AG04449 (cell line): ENCODE measurements at places on chromosomes 2 and 18.
A peak's percentile ranks its signal among the peaks of the same experiment; 100 is the strongest.

DNA sequence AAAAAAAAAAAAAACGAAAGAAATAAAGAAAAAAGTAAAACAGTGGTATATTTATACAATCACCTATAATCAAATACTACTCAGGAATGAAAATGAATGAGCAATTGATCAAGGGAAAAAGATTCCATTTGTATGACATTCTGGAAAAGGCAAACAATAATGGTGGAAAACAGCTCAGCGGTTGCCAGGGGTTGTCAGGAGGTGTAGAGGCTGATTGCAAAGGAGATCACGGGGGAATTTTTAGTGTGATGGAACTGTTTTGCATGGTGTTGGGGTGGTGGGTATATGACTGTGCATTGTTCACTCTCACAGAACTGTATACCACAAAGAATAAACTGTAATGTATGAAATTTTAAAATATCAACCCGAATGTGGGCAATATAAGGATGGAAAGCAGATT is 45.5 kb upstream of the INPP4A start:
- DNase-seq: no peak

DNA sequence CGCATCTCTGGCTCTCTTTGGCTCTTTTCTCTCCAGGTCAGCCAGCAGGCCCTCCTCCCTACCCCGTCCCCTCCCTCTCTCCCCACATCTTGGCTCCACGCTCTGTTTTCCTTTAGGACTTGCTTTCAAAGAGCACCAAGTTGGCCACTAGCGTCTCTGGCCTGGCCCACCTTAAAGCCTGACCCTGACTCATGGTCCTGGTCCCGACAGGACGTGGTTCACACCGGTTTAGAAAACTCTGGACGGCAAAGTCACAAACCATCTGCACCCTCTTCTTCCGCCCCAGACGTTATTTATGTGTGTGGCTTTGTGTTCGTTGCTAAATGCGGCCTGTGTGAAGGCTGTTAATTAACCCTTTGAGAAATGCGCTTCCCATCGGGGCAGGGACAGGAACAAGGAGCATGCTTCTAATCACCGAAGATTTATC is 169.0 kb upstream of the HAAO start:
- DNase-seq: no peak

- DNase-seq: no peak
Measured at GRCh38 chr2:240596080-240596460, 9.5 kb downstream of the CAPN10 start.

DNA sequence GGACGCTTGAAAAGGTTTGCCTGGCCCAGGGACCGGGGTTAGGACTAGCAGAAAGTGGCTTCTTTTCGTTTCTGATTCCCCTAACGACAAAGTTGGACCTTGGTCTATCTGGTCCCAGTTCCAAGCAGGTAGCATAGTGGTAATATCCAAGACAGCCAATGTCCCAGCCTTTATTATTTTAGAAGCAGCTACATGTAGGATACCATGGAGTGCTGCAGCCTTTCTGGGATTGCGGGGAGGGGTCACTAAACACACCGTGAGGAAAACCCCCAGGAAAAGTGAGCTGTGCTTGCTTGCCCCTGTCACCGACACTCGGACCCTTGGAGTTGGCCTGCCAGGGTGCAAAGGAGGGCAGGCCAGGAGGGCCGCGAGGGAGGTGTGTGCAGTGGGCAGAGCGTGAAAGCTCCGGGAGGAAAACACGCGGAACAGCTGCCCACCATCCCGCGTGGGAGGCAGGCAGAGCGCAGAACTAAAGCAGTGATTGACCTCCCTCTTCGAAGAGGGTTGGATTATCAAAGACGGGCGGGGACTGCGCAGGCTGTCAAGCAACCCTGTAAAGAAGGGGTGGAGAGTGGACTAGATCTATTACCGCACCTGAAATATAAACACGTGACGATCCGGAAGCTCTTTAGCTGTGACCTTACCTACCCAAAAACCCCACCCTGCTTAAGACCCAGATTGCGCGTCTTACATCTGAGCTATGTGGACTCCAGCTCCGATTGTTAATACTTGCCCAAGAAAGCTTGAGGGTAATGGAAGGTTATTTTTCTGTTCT is 624 bp upstream of the MAP4K3 start:
- no peak for DNase-seq

DNA sequence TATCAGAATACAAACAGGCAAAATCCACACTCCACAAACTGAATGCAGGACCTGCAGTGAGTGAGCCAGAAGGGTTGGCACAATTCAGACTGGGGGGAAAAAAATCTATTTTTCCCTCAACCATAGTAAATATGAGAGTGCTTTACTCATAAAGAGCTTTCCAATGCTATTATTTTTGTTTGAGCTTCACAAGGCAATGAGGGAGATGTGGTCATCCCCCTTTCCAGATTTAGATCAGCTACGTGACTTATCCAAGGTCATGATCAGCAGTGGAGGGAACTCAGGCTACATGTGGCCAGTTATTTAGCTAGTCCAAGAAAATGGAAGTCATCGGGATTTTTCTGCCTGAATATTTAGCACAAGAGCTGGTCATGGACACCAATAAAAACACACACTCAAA is 120.4 kb upstream of the KLF7 start:
- no peak for DNase-seq

DNA sequence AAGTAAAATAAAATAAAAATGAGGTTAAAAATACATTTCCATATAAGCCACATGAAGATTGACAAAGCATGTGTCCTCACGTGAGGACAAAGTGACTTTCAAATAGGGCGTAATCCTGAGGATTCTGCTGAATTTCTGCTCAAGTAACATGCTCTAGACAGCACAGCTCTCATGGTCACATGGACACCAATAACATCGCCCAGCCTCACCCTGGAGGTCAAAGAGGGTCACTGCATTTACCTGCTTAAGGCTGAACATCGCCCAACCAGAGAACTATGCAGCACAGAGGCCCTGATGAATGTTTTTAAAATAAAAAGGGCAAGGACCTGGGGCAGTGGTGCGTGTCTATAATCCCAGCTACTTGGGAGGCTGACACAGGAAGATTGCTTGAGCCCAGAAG is 30.2 kb downstream of the TGFBRAP1 start:
- DNase-seq: no peak

GRCh38 chr18:23634692-23635091 is 28.0 kb downstream of the ANKRD29 start:
- DNase-seq: no peak

DNA sequence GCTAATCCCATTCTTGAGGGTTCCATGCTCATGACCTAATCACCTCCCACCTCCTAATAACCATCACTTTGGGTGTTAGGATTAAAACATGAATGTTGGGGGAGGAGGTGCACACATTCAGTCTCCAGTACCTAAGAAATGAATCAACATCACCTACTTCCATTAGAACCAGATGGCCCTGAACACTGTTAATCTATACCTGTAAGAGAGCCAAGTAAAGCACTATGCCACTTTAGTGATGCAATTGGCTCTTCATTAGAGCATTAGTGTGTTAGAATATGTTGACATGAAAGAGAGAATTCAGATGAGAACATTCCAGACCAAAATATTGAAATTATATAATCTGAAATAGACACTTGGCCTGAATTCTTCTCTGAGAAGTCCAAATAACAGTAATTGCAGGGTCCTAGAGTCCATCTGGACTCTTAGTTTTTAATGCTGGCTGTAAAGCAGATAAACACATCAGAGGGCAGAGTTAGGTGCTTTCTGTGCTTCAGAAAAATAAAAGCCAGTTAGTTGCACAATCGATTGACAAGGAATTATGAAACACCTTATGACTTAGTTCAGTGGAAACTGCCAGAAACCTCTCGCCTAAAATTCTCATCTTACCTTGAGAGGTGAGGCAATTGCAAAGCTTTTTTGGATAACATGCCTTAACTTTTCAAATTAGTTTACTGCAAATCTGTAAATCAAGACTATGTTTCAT is 923.7 kb downstream of the SLC4A3 start:
- no peak for DNase-seq

- no peak for DNase-seq
Measured at GRCh38 chr2:218809515-218809914, 22.1 kb downstream of the PRKAG3 start.

- DNase-seq: peak; percentile 62
Measured at GRCh38 chr2:240624950-240625621, at the start of gene GPR35. GPR35 (plus strand) TSS chr2:240625480; CDS start chr2:240629953, 4,473 bp downstream.

DNA sequence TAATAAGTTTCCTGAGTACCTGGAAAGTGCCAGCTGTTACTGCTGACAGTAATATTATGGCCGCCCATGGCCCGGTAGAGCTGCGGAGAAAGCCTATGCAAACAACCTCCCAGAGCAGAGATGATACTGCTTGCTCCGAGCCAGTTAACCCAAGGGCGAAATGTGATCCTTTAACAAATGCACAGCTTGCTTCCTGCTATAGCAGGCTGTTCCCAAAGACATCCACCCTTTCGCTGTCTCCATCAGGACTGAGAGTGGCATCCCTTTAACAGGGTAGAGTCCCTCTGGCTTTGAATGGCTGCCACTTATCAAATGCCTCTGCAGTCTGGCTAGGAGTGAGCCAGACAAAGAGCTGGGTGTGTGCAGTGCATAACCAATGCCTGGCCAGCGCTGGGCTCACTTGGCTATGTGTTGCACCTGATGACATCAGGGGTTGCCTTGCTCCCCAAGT is 69.7 kb upstream of the DAPL1 start:
- DNase-seq: no peak

GRCh38 chr2:194495046-194495445 is 1162.0 kb upstream of the SLC39A10 start:
- no peak for DNase-seq

DNA sequence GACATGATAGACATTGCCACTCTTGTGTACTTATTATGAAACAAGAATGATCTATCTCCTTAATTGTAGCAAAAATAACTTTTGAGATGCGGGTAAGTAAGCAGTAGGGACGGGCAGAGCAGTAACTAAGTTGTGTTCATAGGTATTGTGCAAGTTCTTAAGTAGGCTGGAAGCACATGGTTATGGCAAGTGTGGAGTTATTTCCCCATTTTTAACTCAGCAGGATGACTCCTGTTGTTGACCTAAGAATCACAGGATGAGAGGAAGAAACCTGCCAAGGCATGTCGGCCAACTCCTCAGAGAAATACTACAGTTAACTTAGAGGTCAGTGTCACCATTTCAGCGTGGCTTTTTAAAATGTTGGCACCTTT is 51.1 kb upstream of the FN1 start:
- no peak for DNase-seq

GRCh38 chr2:38549851-38550250 is 52.9 kb downstream of the HNRNPLL start:
- DNase-seq: no peak

DNA sequence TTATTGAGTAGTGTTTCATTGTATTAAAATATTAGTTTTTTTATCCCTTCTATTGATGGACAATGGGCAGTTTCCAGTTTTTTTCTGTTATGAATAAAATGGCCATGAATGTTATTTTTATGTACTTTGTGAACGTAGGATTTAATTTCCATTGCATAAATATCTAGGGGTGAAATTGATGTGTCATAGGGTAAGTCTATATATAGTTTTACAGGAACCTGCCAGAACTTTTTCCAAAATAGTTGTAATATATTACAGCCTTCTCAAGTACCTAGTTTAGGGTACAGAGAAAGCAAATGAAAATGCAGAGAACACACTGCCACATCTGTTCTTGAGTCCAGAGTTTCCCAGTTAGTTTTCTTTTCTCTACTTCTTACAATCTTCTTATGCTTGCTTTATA is 378.6 kb downstream of the MEIS1 start:
- no peak for DNase-seq

- no peak for DNase-seq
Measured at GRCh38 chr18:77056344-77057005, 76.1 kb downstream of the MBP start.

- no peak for DNase-seq
Measured at GRCh38 chr2:209579230-209579749, 155.4 kb downstream of the MAP2 start.

DNA sequence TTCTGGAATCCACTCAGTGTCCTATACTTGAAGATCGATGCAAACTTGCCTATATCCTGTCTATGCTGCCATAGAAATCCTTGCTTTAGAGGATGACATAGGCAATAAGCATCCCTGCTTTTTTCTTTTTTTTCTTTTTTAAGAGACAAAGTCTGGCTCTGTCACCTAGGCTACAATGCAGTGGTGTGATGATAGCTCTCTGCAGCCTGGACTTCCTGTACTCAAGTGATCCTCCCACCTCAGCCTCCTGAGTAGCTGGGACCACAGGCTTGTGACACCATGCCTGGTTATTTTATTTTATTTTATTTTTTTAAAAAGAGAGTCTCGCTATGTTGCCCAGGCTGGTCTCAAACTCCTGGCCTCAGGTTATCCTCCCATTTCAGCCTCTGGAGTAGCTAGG is 76.9 kb downstream of the LBH start:
- no peak for DNase-seq

DNA sequence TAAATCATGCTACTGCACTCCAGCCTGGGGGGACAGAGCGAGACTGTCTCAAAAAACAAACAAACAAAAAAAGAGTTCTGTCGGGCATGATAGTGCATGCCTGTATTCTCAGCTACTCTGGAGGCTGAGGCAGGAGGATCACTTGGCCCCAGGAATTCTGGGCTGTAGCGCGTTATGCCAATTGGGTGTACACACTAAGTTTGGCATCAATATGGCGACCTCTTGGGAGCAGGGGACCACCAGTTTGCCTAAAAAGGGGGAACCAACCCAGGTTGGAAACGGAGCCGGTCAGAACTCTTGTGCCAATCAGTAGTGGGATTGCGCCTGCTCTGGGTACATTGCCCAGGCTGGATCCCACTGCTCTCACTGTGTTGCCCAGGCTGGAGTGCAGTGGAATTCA is 49.7 kb downstream of the SDC1 start:
- DNase-seq: no peak

DNA sequence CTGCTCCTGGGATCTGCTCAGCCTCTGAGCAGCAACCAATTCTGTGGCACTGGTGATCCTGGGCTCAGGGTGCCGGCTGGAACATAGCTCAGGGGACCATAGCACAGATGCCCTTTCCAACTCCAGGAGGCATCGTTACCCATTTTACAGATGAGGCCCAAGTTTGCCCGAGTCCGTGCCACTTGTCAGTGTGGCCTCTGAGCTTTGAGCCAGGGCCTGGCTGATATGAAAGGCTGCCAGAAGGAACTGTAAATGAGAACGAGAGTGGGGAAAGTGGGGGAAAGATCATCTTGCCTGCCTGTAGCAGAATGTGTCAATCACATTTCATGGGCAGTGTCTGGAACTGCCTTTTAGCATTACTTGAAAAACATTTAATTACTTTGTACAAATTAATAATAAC is 23.3 kb upstream of the FOSL2 start:
- DNase-seq: no peak

DNA sequence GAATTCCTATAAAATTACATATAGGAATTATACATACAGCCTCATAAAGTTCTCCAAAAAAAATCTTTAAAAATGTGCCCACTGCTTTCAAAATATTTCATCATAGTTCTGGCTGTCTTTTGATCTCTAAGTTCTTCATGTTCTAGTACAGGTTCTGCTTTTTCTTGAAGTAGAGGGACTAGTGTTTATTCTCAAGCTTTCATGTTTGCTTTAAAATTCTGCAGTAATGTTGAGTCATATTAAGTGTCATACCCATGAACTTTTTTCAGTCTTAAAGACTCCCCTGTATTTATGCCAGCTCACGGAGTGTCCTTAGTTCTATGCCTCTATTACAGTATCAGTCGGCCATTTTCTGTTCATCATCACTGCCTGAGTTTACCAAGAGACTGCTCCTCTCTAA is 54.8 kb upstream of the CCDC141 start:
- DNase-seq: no peak
